Activated CD8-positive, alpha-beta memory T cell treated with anti-CD3 and anti-CD28 coated beads for 1 hour (primary cell): ENCODE measurements at places on chromosomes 16 and 17.

GRCh38 chr17:8204761-8205555, 5.4 kb downstream of the AURKB start:
- no peak for DNase-seq

- DNase-seq: no peak
Observed at GRCh38 chr16:17566656-17567450, 96.1 kb upstream of the XYLT1 start.

DNA sequence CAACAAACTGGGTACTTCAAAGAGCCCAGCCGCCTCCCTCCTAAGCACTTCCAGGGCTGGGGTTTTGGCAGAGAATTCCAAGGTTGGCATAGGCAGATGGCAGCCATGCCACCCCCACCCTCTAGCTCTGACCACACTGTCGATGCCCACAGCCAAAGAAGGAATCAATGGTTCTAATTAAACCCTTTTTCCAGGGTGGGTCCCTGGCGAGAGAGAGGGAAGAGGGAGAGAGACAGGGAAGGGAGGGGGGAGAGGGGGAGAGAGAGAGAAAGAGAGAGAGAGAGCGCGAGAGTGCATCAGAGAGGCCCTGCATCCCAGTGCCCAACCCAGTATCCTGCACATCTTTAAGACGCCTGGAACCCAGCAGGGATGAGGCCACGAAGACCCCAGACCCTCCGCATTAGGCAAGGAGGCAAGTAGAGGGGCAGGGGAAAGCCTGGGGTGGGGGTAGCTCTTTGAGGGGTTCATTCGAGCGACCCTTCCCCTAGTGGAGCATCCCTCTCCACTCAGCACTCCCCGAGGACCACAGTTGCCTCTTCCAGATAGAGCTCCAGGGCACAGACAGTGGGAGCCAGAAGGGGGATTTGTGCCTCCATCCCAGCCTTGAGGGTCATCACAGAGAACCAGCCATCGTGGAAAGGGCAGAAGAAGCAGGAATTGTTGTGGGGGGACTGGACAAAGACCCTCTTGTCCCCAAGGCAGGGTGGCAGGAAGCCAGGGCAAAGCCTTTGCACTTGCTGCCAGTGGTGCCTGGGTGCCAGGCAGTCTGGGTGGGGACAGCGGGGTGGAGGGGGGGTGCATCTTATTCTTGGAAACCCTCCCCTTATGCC, 2.6 kb downstream of the SRCIN1 start:
- no peak for DNase-seq

DNA sequence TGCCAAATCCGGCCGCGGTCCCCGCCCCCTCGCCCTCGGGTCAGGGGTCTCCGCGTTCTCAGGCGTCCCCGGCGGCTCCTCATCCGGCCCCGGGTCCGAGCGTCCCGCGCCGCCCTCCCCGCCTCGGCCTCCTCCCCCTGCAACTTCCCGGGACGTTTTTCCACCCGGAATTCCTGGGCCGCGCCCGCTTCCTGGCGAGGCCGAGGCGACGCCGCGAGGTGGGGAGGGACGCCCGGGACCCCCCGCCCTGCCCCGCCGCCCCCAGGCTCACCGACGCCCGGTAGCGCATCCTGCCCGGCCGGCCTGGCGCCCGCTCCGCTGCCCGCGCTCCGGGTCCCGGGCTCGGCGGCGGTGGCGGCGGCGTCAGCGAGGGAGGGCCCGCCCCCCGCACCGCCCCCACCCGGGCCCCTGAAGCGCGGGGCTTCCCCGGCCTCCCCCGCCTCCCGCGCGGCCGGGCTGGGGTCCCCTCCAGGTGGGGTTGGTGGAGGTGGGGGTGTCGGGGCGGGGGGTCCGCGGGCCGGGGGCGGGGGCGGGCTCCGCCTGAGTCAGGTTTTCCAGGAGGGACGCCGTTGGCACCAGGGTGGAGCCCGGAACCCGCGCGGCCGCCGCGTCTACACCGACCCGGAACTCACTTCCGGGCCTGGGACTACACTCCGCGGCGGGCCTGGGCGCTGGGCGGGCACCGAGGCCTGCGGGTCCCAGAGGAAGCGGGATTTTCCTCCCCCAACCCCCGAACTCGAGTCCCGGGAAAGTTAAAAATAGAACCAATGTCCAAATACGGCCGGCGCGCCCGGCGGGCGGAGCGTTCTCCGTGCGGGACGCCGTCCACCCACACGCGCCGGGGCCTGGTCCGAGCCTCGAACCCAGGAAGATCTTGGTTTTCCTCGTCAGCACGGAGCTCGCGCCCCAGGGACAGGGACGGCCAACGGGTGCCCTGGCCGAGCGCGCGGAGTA, 6.8 kb downstream of the MYO1C start:
- DNase-seq: no peak

DNA sequence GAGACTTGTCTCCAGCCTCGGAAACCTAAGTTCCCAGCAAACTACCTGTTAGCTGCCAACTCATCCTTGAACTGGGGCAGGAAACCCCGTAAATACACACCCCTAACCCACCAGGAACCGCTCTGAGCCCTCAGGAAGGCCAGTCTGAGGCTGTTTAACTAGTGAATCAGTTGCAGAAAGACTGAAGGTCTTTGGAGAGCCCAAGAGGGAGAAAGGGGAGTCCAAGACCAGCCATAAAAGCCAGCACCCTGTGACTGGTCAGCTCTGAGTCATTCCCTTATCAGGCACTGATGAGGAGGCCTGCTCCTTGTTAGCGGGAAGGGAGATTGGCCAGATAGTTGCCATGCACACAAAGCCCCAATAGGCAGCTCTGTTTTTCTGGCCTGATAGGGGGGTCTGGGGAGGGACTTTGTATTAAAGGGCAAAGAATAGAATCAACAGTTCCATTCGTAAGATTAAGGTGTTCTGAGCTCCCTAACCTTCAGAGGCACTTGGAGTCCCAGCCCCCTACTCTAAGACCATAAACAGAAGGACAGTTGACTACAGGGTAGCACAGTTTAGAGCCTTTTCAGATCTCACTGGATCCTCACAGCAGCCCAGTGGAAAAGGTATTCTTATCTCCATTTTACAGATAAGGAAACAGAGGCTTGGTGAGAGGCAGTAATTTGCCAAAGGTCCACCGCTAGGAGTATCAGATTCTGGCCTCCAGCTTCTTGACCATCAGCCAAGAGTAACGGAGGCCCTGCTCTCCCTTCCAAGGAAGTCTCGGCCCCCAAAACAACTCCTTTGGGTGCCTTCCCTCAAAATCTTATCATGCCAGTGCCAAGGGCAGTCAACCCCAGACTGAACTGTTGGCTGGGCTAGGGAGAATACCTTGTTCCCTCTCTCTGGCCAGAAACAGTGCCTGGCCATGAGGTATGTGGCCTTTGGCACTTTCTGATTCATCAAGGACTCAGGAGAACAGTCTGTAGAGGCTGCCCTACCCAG, 2.2 kb upstream of the KRT19 start:
- no peak for DNase-seq

DNA sequence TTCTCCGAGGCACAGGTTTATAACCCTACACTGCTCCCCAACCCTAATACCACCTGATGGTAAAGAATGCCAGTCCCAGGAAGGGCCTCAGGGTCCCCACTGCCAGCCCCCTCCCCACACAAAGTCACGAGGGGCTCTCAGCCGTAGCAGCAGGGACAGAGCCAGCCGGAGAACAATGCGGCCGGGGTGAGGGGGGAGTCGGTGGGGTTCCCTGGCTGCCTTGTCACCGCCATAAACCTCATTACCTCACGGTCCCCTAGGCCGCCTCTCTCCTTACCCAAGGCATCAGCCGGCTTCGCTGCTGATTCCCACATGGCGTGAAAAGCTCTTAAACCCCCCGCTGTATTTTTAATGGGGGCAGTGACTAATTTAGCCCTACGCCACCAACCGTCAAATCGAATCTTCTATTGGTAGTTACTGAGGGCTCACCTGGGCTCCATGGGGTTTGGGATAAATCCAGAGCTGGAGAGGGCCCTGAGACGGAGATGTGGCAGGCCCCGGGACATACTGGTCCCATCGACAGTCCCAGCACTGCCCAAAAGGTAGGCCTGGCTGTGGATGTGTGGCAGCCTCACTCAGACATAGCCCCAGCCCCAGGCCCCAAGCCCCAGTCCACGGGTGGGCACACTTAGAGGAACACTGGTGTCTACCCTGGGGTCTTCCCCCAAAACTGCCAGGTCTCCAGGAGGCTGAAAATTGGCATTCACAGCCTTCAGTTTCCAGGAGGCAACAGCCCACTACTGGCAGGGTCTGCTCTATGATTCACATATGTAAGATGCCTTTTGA, 115.3 kb downstream of the C16orf78 start:
- DNase-seq: no peak

GRCh38 chr17:80561541-80562114, 17.0 kb downstream of the RPTOR start:
- no peak for DNase-seq

DNA sequence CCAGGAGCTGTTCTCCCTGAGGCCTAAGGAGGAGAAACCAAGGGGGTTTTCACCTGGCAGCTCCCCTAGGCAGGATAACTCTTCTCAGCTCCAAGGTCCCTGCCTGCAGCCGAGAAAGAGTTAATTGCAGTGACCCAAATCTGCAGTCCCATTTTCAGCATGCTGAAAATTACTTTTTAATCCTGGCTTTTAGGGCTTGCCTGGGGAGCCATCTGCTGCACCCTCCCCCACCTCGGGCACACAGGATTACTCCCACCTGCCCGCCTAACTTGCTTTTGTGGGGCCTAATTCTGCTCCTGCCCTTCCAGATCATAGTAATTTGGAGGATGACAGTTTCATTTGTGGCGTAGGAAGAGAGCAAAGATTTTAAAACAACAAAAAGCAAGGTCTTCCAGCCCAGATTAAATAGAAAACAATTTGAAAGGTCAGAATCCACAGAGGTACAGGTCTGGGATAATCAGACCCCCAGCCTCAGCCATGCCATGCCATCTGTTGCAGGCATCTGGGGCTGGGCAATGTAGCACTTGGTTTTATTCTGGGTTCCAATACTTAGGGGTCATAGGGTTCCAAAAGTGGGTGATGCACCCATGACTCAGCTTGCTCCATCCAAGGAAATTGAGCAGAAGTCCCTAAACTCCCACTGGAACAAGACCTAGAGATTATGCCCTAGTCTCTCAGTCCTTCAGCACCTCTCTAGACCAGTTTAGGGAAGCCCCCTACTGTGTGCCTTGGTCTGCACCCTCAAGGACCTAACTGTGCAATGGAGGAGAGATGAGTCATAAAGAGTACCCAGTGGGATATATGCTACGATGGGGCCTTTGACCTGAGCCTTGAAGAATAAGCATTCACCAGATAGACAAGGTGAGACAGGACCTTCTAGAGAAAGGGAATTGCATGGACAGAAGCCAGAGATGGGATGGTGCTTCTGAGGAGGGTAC, 64.5 kb upstream of the NLK start:
- no peak for DNase-seq

- no peak for DNase-seq
Observed at GRCh38 chr16:4852221-4852872, 5.1 kb downstream of the UBN1 start.

DNA sequence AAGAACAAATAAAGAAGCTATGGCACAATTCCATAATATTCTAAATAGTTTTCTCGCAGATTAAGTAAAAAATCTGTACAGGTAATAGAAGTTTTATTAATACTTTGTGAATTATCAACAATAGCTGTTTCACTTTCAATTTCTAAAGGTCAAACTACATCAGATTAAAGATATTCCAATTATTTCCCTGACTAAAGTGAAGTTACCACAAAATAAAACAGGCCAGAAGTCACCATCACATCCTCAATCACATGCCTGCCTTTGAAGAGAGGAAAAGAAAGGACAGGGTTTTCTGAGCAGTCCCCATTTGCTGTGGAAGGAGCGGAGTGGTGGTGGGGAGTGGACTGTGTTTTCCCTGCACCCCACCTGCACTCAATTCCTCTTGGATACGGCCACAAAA, 11.1 kb downstream of the ITFG1 start:
- no peak for DNase-seq

DNA sequence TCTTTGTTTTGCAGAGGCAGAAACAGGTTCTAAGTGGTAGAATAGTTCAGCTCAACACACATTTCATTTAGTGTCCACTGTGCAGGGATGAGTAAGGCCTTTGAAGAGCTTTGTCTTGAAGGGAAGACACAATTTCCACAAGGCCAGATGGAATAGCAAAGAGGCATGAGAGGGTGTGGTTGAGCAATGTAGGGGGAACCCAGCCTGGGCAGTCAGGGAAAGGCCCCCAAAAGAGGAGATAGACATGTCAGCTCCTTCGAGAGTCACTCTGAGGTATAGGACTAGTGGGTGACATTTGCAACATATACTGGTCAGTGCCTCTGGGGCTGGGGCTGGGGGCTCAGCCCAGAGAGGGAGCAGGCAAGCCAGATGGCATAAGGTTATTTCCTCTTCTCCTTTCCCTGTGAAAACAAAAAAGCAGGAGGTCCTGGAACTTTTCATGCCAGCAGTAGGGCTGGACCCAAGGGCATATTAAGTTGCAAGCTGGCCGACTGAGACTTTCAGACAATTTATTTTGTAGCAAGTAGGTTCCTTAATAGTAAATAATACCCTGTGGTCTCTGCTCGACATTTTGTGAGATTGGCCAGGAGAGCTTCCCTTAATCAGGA, 7.1 kb downstream of the ALKBH5 start:
- no peak for DNase-seq

- DNase-seq: no peak
Observed at GRCh38 chr16:53131050-53131362, 76.2 kb downstream of the CHD9 start.

DNA sequence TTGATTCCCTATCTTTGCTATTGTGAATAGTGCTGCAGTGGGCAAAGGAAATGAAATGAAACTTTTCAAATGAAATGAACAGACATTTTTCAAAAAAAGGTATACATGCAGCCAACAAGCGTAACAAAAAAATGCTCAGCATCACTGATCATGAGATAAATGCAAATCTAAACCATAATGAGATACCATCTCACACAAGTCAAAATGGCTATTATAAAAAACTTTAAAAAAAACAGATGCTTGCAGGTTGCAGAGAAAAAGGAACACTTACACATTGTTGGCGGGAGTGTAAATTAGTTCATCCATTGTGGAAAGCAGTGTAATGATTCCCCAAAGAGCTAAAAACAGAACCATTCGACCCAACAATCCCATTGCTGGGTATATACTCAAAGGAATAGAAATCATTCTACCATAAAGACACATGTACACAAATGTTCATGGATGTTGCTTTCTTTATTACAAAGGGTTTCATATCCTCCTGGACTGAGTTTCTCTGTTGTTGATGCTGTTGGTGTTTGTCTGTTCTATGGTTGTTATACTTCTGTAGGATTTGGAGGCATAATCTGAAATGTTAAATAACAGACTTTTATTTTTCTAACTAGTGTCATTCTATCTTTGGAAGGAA, 99.3 kb upstream of the SOX9 start:
- no peak for DNase-seq

GRCh38 chr16:86819533-86819892, 241.2 kb downstream of the FOXL1 start:
- no peak for DNase-seq

- DNase-seq: no peak
Observed at GRCh38 chr17:36777118-36777517, 160.2 kb upstream of the LHX1 start.

- DNase-seq: no peak
Observed at GRCh38 chr16:66547101-66547989, 2.6 kb downstream of the TK2 start.

GRCh38 chr17:61480414-61480807, 28.2 kb downstream of the TBX4 start:
- DNase-seq: no peak

GRCh38 chr16:22727285-22728166, 86.4 kb upstream of the HS3ST2 start:
- no peak for DNase-seq
